CD4-positive, CD25-positive, alpha-beta regulatory T cell (primary cell): ENCODE measurements at places on chromosomes 1 and 21.

DNA sequence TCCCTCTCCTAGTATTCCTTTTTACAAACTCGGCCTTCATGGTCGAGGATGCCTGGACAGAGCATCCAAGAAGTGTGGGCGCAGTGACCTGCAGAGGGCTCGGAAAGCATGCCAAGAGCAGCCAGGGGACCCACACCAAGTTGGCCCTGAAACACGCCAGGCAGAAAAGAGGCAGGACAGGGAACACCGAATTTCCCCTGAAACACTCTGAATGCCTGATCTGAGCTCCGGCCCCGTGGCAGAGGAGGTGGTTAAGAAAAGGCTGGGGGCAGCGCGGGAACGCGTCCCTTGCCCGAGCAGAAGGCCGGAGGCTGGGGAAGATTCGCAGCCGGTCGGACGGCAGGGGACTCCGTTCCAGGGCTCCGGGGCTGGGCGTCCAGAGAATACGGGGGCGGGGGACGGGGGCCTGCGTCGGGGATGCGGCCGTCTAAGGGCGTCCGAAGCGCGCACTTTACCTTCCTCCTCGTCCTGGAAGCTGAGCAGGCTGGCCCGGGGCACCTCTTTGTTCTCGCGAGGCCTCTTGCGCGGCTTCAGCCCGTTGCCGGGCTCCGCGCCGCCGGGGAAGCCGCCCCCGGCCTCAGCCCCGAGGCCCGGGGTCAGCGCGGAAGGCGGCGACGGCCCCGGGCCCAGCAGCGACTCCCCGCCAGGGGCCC, 558 bp downstream of the PAXBP1 start:
- no peak for DNase-seq

- no peak for DNase-seq
These were observed 21.4 kb upstream of the EPHA2 start for GRCh38 chr1:16177306-16177705.

GRCh38 chr1:165619647-165620151, 11.3 kb upstream of the MGST3 start:
- no peak for DNase-seq

GRCh38 chr21:17636711-17637110, 24.0 kb upstream of the BTG3 start:
- no peak for DNase-seq

DNA sequence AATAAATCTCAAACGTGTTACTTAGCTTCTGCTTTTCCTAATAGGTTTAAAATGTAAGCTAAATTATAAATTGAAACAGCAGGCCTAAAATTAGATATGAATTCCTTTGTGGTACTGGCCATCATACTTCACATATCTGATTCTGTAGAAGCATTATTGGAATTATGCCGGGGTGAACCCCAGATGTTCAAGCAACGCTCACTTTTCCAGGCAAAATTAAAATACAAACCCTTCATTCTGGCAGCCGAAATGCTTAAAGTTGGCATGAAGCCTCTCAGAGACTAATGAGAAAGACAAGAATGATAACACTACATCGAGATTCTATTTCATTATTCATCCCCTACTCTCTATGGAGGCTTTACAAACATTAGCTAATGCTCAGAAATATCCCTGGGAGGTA, 1352.7 kb upstream of the ADGRL2 start:
- DNase-seq: no peak

DNA sequence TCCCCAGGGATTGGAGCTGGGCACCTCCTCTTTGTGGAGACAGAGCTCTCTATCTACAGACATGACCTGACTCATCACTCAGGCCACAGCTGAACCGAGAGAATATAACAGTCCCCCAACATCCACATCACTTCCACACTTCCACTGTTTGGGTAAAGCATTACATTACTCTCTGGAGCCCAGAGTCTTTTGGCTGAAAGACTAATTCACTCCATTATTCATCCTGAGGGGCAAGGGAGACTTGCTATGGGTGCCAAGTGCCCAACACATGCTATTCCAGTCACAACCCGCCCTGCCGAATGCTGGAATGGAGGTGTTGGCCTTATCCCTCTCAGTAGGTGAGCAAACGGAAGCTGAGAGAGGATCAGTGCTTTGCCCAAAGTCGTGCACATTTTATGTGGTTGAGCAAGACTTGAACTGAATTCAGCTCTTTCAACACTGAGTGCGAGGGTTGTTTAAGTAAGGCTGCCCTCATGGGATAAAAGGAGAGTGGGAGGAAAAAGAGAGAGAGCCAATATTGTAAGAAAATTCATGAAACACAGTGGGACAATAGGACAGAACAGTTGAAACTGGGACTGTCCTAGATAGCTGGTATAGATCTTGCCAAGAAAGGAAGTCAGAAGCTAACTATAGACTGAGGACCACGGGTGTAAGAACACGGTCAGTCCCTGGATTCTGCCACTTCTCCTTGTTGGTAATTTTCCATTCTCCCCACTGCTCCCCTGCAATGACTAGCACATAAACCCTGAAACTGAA, 13.5 kb upstream of the CHI3L1 start:
- DNase-seq: no peak

DNA sequence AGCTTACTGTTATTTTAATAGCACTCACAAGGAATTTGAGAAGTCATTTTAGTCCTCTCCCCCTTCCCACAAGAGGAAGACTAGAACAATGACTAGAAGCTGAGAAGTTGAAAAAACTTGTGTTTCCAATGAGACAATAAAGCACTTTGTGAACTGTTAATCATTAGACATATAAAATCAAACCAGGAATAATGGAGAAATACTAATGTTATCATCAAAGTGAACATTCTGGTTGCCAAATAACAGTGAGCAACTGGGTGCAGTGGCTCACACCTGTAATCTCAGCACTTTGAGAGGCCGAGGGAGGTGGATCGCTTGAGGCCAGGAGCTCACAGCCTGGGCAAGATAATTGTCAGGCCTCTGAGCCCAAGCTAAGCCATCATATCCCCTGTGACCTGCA, 54.0 kb upstream of the RASAL2 start:
- DNase-seq: no peak

- no peak for DNase-seq
These were observed 790 bp downstream of the DNAJC6 start for GRCh38 chr1:65310078-65310587.

DNA sequence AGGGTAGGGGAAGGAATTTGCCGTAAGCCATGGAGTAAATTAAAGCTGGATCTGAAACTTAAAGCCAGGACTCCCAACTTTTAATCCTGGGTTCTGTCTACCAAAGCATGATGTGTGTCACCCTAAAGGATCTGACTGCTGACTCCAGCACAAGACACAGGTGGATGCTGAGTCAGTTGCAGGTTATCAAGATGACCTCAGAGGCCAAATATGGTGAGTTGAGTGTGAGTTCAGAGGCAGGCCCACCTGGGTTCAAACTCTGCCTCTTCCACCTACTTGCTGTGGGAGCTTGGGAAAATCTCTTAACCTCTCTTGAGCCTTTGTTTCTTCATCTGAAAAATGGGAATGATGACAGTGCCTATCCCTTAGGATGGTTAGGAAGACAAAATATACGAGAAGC, 16.7 kb upstream of the LDLRAP1 start:
- no peak for DNase-seq

GRCh38 chr1:186927884-186928283, 99.1 kb downstream of the PLA2G4A start:
- DNase-seq: no peak

- DNase-seq: peak; percentile 41
These were observed 146.0 kb upstream of the KIAA0040 start for GRCh38 chr1:175338387-175339135.

DNA sequence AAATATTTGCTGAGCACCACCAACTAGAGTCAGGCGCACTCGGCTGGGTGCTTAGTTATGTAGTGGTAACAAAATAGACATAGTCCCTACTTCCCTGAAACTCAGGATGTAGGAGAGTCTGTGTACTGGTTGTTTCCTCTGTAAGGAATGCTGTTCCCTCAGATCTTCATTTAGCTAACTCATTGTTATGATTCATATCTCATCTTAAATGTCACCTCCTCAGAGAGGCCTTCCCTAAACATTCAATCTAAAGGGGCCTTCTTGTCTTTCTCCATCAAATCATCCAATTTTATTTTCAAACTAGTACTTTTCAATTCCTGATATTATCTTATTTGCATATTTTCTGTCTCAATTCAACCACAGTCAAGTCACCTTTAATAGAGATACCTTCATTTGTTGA, 132.9 kb downstream of the PIK3R3 start:
- no peak for DNase-seq

- no peak for DNase-seq
These were observed 116.1 kb downstream of the ATP5PO start for GRCh38 chr21:33799378-33800090.

DNA sequence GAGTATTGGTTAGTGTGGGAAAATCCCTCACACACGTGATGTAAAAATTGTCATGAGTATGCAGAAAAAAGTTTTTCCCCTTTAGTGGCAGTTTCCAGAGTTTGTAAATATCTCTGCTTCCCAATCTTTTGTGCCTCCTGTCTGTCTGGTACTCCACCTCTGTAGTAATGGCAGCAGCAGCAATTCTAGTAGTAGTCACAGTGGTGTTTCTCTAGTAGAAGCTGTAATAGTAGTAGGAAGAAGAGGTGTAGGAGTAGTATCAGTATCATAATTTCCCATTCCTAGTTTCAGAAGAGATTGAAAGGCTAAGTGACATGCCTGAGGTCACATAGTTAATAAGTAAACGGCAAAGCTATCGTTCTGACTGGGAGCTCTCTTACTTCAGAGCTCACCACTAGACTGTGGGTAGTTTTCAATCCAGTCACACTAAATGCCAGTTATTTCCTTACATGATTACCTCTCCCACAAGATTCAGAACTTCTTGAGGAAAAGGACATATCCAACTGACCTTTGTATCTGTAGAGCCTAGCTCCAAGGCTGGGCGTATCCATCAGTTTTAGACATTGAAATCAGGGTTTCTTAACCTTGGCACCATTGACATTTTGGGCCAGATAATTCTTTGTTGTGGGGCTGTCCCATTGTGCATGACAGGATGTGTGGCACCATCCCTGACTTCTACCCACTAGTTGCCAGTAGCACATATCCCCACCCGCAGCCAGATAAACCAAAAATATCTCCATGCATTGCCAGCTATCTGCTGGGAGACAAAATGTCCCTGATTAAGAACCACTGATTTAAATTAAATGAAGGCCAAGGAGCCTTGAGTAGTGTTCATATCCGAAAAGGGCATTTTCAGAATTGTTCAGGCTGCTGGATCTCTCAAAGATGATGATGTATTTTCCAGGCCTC, 135.9 kb downstream of the FGGY start:
- no peak for DNase-seq

- DNase-seq: no peak
These were observed 10.0 kb downstream of the GBP7 start for GRCh38 chr1:89165811-89166210.

DNA sequence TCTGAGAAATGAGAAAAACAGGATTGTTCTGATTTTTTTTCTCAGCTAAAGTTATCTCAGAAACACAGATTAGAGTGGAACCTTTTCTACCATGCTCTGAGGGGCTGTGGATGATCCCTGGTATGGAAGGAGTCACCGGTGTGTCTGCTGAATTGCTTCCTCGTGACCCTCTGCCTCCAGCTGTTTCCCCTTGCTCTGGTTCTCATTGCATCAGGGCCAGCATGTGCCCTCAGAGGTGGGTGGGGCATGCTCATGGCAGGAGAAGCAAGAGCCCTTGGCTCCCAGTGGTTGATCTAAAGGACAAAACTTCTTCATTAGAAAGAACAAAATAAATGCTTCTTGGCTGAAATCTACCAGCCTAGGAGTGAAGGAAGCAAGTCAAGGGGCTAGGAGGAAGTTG, 183.2 kb upstream of the HMCN1 start:
- no peak for DNase-seq

- no peak for DNase-seq
These were observed 1.7 kb upstream of the PKP1 start for GRCh38 chr1:201281573-201281972.

DNA sequence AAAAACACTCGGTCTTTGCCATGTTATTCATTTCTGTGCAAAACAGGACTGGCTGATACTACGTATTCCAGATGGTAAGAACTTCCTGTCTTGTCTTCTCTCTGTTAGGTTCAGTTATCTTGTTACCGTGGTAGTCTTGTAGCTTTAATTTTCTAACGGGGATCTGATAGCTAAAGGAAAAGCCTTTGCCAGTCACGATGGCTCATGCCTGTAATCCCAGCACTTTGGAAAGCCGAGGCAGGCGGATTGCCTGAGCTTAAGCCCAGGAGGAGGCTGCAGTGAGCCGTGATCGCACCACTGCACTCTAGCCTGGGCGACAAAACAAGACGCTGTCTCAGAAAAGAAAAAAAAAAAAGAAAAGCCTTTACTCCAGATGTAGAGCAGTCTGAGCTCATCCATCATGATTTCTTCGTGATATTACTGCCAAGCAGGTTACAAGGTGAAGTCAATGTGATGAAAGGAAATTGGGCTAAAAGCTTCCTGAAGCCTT, 11.1 kb upstream of the MSTO1 start:
- peak; percentile 44 for DNase-seq

- no peak for DNase-seq
These were observed 200.7 kb downstream of the FGGY start for GRCh38 chr1:59497616-59498015.

DNA sequence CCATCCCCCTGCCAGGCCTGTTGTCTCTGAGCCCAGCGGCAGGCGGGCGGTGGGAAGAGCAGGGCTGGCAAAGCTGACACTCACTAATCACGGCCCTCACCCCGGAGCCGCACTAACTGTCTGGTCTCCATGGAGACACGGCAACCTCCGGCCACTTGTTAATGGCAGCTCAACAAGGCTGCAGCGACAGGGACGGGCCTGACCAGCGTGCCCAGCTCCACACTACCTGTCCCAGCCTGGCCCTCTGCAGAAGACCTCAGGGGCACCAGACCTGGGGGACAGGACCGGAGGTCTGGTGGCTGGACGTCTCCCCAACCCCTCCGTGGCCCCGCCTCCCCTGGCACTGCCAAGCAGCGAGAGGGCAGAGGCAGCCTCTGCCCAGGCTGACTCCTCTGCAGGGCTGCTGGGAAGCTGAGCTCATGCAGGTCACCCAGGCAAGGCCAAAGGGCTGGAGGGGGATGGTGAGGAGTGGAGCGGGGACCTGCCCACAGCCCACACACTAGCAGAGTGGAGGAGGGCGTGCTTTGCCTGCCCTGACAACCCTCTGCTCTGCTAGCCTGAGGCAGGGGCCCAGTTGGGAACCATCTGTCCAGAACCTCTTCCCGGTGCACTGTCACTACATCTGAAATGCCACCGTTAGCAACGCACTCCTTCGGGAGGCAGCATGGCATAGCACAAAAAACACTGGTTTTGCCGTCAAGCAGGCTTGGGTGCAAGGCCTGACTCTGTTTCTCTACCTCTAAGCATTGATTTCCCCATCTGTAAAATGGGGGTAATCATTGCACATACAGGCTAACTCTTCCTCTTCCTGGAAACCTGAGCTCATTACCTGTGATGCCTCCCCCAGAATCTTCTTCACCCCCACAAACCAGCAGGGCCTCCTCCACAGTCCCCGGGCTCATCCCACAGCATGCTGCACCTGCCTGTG, 29.6 kb upstream of the WASF2 start:
- no peak for DNase-seq

DNA sequence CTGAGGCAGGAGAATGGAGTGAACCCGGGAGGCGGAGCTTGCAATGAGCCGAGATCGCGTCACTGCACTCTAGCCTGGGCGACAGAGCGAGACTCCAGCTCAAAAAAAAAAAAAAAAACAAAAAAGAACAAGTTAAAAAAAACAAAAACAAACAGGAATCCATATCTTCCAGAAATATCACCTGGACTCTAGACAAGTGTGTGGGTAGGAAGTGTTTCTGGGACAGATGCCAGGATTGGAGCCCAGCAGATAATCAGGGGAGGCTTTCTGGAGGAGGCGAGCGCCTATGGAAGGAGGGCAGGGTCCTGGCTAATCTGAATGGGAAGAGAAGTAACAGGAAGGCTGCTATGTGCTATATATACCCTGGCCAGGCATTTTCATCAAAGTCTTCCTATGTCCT, 43.6 kb upstream of the SYNC start:
- DNase-seq: no peak

- no peak for DNase-seq
These were observed 14.5 kb upstream of the ERRFI1 start for GRCh38 chr1:8040586-8040985.
